ENCODE measurements at places on chromosomes 4 and X.

DNA sequence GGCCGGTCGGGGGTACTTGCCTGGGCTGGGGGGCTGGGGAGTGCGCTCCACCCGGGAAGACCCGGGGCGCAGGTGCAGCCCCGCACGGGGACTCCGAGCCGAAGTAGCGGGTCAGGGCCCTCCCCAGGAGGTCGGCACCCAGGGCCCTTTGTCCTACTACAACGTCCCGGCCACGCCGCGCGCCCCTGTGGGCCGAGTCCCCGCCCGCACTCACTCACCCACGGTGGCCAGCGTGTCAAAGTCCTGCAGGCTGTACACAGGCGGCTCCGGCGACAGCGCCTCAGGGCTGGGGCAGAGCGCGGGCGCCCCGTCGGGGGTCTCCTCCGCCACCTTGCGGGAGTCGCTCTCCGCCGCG lies 602 bp downstream of the PRKX start:
- DNase-seq: no peak

DNA sequence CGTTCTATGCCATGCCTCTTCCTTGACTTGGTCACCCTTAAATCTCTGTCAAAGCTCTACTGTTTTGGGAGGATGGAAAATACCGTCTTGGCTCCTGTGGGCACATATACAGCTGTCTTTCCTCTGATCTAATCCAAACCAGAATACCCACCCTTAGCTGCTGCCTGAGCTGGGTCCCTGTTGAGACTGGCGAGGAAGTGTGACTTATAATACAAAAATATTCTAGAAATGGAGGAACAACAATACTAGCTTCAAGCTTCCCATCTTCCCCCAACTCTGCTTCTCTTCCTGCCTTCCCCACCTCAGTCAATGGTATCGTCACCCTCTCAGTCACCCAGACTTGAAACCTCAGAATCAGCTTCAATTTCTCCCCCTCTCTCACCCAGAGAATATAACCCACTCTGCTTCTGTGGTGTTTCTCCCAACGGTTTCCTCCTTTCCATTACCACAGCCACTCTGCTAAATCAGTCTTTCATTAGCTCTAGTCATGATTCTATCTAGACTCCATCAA lies 599 bp upstream of the IL2RG start:
- DNase-seq: no peak

GRCh38 chrX:15336023-15336413 lies 695 bp upstream of the PIGA start:
- DNase-seq: peak; percentile 17

GRCh38 chrX:46306103-46306502 lies 239.1 kb downstream of the ZNF674 start:
- no peak for DNase-seq

DNA sequence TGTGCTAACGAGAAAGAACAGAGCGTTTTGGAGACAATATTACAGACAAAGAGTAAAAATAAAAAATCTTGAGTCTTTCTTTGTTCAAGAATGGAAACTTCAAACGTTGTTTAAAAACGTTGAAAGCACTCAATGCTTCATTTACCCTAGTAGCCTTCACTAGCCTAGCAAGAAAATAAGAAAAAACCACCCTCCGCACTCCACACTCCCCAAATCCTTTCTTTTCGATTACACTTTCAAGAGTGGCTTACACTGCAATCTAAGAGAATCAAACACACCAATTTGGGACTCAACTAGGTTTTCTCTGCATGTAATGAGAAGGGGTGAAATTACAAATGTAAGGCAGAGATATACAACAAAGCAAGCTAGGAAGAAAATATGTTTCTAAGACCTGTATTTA lies 4.7 kb downstream of the TMSB4X start:
- no peak for DNase-seq

DNA sequence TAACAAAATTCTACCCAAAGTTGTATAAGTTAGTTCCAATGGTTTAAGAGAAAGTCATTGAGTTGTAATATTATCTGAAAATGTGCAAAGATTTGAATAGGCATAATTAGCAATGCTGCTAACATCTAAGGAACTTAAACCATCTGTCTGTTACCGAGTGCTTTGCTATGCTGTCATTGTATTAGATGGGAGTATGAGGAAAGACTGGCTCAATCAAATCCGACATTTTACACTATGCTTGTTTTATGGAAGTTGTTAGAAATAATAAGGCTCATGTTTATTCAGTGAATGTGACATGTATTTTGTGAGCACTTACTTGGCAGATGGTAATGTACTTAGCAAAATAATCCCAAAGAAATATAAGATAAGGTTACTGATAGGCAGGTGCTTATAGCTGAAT lies 1715.1 kb downstream of the PCDH7 start:
- no peak for DNase-seq

- DNase-seq: no peak
These were observed 736.2 kb upstream of the GRID2 start for GRCh38 chr4:91567594-91567993.

- DNase-seq: no peak
These were observed 213.6 kb upstream of the NRK start for GRCh38 chrX:105608745-105609144.

DNA sequence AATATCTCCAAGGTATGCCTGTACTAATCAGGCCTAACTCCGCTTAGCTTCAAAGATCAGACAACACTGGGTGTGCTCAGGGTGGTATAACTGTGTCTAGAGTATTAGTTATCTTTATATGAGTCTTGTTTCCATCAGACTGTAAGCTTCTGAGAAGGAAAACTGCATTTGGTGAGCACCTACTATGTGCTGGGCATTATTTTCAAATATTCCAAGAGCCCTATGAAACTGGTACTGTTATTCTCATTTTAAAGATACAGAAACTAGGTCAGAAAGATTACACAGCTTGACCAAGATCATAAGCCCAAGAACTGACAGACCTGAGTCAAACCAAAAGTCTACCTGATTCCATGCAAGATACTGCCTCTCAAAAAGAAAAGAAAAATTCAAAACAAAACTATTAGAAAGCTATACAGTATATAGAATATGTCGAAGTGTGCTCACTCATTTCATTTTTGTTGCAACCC lies 44.4 kb downstream of the LRBA start:
- no peak for DNase-seq

DNA sequence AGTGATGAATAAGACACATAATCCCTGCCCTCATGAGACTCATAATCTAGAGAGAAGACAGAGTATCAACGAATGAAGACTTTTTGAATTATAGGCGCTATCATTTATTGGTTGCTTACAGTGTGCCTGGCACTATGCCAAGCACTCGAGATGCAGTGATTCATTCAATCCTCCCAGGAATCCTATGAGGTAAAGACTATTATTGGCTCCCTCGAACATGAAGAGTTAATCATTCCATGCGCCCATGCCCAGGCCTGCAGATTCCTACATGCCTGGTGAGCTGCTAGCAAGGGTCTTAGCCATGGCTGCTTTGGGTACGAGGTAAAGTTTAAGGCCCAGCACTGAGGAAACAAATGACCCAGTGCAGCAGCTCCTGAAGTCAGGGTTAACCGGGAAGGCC lies 47.0 kb downstream of the TEX13B start:
- DNase-seq: peak; percentile 77

- no peak for DNase-seq
These were observed 14.4 kb downstream of the LRRC66 start for GRCh38 chr4:52005604-52006273.

All from RCC 7860 (cell line).